Naive thymus-derived CD4-positive, alpha-beta T cell (primary cell): ENCODE measurements at places on chromosomes 11 and 22. TPM values are rescaled to one million over a fixed set of nuclear protein-coding genes. Genes with fewer than 3 reads are reported as not detected.

Gene SULT4A1
- total RNA-seq = not detected

Gene KCNJ5
- total RNA-seq = 0.11 TPM

Gene PRR33
- total RNA-seq = 0.07 TPM in 1 of 2 replicates, not detected in the other

Gene ROBO4
- not detected for total RNA-seq

Gene NECTIN1
- total RNA-seq = 4.2 TPM

Gene SAA2
- total RNA-seq = not detected in 2 replicates

Gene WNT7B
- not detected for total RNA-seq

Gene OR52E8
- total RNA-seq = not detected

Gene KCNQ1
- 36.9 TPM for total RNA-seq

Gene ZNF70
- total RNA-seq = 7.9 TPM

Gene OOSP3
- not detected in 2 replicates for total RNA-seq

Gene ART1
- total RNA-seq = not detected

Gene MYOD1
- total RNA-seq = not detected

Gene TMEM132A
- total RNA-seq = not detected

Gene LRFN4
- 16.2 and 21.2 TPM in 2 replicates for total RNA-seq

Gene SMTNL1
- not detected for total RNA-seq

Gene C1QTNF5
- not detected for total RNA-seq

Gene RBMXL2
- not detected for total RNA-seq

Gene GAS2L1
- 3.5 and 4.0 TPM in 2 replicates for total RNA-seq

Gene MFRP
- not detected for total RNA-seq

Gene NAALAD2
- not detected for total RNA-seq

Gene PKP3
- total RNA-seq = not detected

Gene OR51B4
- total RNA-seq = not detected

Gene ABTB2
- total RNA-seq = 0.22 TPM

Gene MUC2
- not detected for total RNA-seq

Gene NEFH
- 0.24 TPM for total RNA-seq

Gene HTR3B
- total RNA-seq = not detected

Gene TNNT3
- total RNA-seq = 37.1 TPM

Gene KRTAP5-10
- not detected in 2 replicates for total RNA-seq

Gene SAC3D1
- 18.2 and 18.3 TPM in 2 replicates for total RNA-seq

Gene ARCN1
- 115 TPM for total RNA-seq

Gene OR4A16
- total RNA-seq = not detected

Gene ART5
- total RNA-seq = not detected

Gene CSTPP1
- total RNA-seq = 16.1 TPM

Gene SDHD
- total RNA-seq = 73.8 TPM

Gene BARX2
- not detected for total RNA-seq

Gene OR2AG1
- total RNA-seq = not detected

Gene C1QTNF4
- 0.51 TPM for total RNA-seq

Gene REXO2
- total RNA-seq = 56.0 TPM

Gene TMEM25
- total RNA-seq = 15.3 TPM

Gene DERL3
- 11.1 and 16.2 TPM in 2 replicates for total RNA-seq

Gene TREH
- total RNA-seq = not detected

Gene RTN4R
- 2.7 TPM for total RNA-seq

Gene MOV10L1
- total RNA-seq = not detected

Gene OVOL1
- not detected for total RNA-seq

Gene CTSW
- 29.3 TPM for total RNA-seq

Gene APOL4
- not detected for total RNA-seq

Gene RASGRP2
- total RNA-seq = 667 TPM

Gene PLAAT2
- not detected for total RNA-seq

Gene ARHGAP8
- total RNA-seq = 1.5 TPM

Gene C22orf42
- total RNA-seq = not detected
